ENCODE measurements at places on chromosomes 5 and 9.

GRCh38 chr5:94791829-94792228 is 173.4 kb downstream of the SLF1 start:
- DNase-seq, result no peak

GRCh38 chr9:16485160-16485559 is 385.3 kb downstream of the BNC2 start:
- no peak for DNase-seq

GRCh38 chr5:132458651-132459030 is 31.9 kb downstream of the IRF1 start:
- no peak for DNase-seq

GRCh38 chr9:74577956-74578355 is 80.8 kb downstream of the RORB start:
- no peak for DNase-seq
